NCI-H1436 treated with DMSO at 0.1 percent for 48 hours (cell line): ENCODE measurements at places on chromosomes 13 and 19.

- no peak for DNase-seq
Observed at GRCh38 chr19:23346696-23347095, 48.6 kb downstream of the ZNF91 start.

DNA sequence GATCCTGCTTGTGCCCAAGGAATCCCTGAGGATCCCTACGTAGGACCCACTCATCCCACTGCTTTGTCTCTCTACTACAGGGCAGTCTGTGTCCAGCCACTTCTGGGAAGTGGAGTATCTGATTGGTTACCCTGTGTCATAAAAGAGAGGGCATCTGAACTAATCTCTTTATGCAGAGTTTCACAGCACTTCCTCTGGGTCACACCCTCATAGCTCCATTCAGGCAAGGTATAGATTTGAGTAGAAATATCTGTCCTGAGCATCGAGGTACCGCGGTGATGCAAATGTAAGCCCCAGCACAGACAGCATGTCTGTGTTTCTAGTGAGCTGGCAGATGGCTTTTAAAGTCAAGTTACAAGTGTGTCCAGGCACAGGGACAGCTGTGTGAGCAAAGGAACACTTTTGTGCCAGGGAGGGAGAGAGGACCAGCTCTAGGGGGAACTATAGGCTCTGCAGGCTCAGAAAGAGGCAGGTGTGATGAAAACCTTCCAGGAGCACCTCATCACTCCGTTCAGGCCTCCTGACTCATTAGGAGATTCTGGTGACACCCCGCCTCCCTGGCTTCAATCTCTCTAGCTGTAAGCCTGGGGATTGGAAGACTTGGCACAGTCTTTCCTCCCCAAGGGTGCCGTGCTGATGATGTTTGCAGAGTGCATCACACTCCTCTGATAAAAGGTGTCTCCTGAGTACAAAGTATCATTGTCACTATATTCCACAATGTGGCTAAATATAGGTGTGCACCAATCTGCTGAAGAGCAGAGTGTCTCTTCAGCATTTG lies 84.3 kb upstream of the UBL3 start:
- no peak for DNase-seq

DNA sequence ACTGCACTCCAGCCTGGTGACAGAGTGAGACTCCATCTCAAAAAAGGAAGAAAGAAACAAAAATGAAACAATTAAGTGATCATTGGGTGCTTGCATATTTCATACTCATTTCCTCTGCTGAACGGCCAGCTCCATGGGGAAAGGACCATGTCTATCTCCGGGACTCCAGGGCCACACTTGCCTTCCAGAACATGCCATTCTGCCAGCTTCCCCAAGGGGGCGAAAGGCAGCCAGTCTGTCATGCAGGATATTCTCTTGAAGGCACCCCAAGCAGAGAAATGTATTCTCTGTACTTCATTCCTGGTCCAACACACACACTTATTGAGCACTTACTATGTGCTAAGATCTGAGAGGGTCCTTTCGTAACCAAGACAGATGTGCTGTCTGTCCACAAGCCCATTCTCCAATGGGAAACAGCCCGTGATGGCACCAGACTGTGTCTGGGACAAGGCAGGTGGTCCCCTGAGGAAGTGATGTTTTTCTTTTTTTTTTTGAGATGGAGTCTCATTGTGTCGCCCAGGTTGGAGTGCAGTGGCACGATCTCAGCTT lies 10.2 kb upstream of the CARM1 start:
- no peak for DNase-seq

GRCh38 chr19:14449321-14449720 lies 16.2 kb downstream of the PKN1 start:
- no peak for DNase-seq

DNA sequence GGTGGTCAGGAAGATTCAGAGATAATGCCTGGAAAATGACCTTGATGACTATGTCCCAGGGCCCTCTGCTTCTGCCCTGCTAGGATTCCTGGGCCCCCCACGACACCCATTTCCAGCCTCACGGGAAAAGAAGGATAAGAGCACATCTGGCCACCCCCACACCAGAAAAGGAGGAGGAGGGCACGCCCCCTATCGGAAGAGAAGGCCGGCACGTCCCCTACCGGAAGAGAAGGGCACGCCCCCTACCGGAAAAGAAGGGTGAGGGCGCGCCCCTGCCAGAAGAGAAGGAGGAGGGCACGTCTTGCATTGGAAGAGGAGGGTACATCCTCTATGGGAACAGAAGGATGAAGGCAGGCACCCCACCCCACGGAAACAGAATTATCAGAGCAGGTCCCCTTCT lies 84.3 kb downstream of the IER2 start:
- DNase-seq = no peak

GRCh38 chr19:19191768-19192077 lies 229 bp downstream of the BORCS8 start:
- no peak for DNase-seq

GRCh38 chr13:110329798-110330461 lies 22.8 kb downstream of the COL4A2 start:
- DNase-seq = no peak

- DNase-seq = no peak
Observed at GRCh38 chr19:39502640-39503417, 4.1 kb downstream of the DLL3 start.

GRCh38 chr13:24725379-24725778 lies 38.6 kb upstream of the RNF17 start:
- DNase-seq = no peak

GRCh38 chr19:55643887-55644176 lies 383 bp downstream of the ZNF581 start:
- DNase-seq = no peak

- DNase-seq = no peak
Observed at GRCh38 chr13:58850161-58850560, 1218.6 kb downstream of the PCDH17 start.

DNA sequence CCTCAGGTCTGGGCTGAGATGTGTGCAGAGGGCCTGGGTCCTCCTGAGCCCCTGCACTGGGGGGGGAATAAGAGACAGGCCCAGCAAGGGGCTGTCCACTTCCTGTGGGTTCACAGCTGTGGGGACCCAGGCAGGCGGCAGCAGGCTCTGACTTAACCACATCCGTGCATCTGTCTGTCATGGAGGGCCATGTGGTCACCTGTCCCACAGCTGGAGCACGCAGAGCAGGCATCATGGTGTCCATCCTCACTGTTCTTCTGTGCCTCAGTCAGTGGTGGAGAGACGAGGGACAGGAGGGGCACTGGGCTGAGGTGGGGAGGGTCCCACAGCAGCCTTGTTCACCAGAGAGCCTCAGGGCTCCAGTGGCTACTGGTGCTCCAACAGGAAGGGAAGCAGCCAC lies 16.3 kb upstream of the KIR3DL3 start:
- no peak for DNase-seq

DNA sequence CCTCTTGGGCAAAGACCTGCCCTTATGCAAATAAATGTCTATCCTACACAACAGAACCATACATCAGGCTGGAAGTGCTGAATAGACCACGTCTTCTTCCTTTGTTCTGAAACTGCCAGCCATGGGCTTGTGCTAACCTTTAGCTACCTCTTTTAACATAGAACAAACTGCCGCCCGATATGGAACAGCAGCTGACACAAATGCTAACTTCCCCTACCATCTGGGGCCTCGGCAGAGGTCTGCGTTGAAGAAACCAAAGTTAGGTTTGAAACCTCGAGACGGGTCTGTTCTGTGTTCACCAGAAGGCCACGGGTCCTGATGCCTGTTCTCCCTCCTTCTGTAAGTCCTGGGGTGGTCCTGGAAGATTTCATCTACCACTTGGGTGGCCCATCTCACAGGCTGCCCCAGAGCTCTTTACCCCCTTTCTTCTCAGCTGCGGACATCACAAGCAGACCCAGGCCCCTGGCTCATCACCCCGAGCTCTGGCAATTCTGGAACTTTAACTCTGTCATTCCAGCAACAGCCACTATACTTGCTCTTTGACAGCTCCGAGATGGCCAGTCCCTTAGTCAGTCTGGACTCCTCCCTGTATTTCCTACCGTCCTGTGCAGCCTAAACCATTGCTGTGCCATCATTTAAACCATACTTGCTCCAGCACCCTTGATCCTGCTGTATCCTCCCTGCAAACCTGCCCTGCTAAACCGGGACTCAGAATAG lies 146.7 kb downstream of the USP12 start:
- no peak for DNase-seq

GRCh38 chr13:79340490-79340889 lies 65.6 kb downstream of the RBM26 start:
- no peak for DNase-seq

GRCh38 chr13:37448153-37448552 lies 150.4 kb downstream of the POSTN start:
- no peak for DNase-seq

DNA sequence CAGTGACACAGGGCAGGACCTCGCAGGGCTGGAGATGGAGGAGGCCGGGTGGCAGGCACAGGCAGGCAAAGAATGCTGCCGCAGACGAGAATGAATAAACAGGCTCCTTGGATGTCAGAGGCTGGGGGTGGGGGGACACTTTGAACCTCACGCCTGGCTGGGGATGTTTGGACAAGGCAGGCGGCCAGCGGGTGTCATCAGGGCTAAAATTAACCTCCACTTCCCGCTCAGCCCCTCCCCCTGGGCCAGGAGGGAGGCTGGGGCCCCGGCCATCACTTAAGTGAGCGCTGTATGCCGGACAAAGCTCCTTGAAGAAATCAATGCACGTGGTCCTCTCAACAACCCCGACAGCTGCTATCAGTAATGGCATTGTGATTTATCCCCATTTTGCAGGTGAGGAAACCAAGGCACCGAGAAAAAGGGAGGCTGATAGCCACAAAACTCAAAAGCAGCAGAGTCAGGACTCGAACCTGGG lies 10.3 kb upstream of the FUT5 start:
- DNase-seq = no peak

GRCh38 chr13:29324601-29325000 lies 270.9 kb downstream of the SLC7A1 start:
- DNase-seq = no peak

GRCh38 chr19:3163230-3163886 lies 15.2 kb upstream of the S1PR4 start:
- peak; percentile 25 for DNase-seq

DNA sequence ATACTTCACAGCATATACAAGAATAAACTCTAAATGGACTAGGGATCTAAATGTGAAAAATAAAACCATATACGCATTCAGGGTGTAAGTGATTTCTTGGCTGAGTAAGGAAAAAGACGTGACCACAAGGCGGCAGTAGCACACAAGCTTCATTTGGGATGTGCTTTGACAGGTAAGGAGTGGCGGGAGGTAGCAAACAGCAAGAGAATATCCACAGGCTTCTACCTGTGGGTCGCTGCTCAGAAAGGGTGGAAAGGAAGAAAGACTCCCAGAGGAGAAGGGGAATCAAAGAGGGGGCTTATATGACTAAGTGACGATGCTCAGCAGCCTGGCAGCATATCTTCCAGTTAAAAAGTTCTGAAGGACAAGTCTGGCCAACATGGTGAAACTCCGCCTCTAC lies 2.5 kb upstream of the ZNF121 start:
- peak; percentile 29 for DNase-seq

DNA sequence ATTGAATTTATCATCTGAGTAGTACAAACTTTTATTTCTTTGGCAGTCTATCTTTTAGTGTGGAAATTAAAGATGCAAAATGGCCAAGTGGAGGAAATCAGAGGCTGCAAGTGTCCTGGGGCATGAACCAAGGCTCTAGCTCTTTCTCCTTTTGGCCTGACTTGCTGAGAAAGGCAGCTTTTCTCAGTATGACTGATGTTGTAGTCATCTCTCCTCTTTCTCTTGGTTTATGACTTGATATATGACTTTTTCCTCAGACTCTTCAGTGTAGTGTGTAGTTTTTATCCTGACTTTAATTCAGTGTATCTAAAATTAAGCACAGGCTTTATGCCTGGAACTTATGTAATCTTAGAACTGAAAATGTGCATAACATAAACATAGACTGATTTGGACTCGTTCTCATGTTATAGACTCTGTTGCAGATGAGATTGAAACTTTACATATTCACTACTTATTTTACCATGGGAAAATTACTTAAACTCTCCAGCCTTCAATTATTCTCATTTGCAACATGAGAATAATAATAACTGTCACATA lies 65.7 kb downstream of the SLITRK5 start:
- no peak for DNase-seq

GRCh38 chr13:48275507-48275906 lies 28.0 kb upstream of the RB1 start:
- DNase-seq = no peak

DNA sequence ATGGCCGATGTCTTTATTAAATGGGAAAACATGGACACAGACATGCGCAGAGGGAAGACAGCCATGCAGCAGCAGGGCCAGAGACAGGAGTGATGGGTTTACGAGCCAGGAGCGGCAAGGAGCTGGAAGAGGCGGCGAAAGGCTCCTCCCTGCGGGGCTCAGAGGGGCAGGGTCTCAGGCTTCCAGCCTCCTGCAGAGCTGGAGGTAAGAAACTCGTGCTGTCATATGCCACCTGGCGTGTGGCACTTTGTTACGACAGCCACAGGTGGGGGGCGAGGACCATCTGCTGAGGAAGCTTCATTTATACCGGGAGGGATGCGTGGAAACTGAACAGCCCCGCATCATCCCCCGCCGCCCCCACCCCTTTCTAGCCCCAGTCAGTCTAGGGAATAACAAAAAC lies 52.0 kb upstream of the SPACA7 start:
- no peak for DNase-seq

- DNase-seq = no peak
Observed at GRCh38 chr13:110307767-110308655, 927 bp downstream of the COL4A2 start.

GRCh38 chr19:19820774-19821320 lies 703 bp downstream of the ZNF506 start:
- DNase-seq = no peak

DNA sequence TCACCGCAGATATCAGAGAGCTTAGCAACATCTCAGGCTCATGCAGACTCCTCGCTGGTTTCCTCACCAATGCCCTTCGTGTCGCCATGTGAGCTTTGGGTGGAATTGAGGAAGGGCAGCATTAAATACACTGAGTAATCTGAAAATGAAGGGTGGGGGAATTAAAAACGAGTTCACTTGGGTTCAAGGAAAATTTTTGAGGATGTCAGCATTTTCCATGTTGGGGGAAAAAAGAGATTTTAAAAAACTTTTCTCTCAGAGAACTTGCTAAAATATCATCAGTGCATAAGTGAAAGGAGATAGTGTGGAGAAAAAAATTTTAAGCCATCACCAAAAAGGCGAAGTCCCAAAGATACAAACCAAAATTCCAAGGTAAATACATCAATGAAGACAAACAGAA lies 359.3 kb downstream of the KCNRG start:
- no peak for DNase-seq

DNA sequence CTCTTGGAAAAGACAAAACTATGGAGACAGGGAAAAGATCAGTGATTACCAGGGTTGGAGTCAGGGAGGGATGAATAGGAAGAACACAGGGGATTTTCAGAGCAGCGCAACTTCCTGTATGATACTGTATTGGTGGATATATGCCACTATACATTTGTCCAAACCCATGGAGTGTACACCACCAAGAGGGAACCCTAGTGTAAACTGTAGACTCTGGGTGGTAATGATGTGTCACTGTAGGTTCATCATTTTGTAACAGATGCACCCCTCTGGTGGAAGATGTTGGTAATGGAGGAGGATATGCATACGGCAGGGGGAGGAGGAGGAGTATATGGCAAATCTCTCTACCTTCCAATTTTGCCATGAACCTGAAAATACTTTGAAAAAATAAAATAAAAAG lies 68.1 kb downstream of the UFM1 start:
- DNase-seq = no peak
